ENCODE measurements at places on chromosomes 3 and 15.

DNA sequence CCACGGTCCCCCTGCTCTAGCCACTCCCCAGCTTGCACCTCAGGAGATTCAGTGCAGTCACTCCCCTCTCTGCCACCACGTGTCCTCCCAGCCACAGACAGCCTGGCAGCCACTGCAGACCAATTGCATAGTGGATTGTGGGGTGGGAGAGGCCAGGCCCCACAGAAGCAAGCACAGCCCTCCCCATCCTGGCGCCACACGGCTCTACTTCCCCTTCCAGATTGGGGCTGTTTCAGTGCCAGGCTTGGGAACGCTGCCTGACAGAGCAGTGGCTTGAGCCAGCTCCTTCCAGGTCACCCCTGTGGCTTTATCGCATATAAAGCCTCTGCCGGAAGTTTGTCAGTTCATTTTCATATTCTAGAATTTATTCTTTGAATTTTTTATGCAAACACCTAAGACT, 90.7 kb downstream of the TMEM266 start:
- DNase-seq: no peak

DNA sequence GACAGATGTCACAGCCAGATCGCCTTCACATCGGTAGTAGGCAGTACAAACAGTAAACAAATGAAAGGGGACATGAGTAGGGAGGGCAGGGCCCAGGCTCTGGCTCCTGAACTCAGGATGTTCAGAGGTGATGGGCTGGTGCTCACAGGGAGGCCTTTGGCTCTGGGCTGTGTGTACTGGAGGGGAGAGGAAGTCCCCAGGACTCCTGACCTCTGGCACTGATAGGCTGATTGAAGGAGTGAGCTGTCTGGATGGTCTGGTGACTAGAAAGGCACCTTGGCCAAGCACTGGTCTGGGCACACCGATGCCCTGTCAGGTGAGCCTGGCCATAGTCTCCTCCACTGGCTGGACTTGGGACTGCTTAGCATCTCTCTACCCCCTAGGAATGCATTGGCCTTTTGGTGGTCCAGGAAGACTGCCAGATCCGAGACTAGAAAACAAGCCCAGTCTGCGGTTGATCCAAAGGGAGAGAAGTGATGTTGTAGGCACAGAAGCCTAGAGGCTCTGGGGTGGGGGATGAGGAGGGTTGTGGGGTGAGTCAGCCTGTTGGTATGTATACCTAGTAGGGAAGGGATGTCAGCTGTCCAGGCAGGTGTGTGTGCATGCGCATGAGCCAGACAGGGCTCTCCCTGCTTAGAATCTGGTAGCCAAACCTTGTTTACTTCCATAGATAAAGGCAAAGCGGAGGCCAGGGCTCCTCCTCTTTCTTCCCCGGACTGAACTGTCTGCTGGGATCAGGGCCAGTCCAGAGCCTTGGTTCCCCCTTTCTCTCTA, 1.9 kb downstream of the SPINT1 start:
- no peak for DNase-seq

- DNase-seq: no peak
Observed at GRCh38 chr15:101539492-101539891, 50.0 kb upstream of the PCSK6 start.

GRCh38 chr15:28956491-28956890, 70.7 kb downstream of the APBA2 start:
- no peak for DNase-seq

DNA sequence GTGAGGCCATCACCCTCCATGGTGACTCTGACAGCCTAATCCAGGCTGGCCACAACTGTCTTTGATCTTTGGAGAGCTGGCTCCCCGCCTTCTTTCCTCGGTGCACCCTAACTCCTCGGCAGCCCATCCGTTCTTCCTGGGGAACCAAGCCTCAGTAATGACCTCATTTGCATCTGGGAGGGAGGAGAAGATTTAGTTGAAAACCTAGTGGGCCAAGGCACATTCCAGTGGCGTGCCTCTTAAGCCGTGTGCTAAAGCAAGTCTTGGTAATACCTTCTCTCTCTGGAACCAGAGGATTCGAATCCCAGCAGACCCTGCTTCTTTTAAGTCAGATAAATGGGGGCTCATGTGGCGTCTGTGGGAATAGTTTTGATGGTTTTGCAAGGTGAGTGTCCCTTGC, 233.1 kb downstream of the EBLN2 start:
- no peak for DNase-seq

DNA sequence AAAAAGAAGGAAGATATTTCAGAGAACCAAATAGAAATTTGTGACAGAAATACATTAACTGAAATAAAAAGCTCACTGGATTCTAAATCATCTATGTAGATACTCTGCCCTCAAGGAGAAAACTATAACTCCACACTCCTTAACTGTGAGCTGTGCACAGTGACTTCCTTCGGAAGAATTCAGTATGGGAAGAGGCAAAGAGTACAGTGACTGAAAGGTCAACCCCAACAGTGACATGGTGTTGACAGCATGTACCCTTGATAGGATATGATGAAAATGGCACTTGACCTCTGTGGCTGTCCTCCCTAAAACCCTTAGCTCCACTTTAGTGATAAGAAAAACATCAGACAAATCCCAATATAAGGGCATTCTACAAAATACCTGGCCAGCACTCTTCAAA, 165.5 kb downstream of the ATP10A start:
- no peak for DNase-seq

DNA sequence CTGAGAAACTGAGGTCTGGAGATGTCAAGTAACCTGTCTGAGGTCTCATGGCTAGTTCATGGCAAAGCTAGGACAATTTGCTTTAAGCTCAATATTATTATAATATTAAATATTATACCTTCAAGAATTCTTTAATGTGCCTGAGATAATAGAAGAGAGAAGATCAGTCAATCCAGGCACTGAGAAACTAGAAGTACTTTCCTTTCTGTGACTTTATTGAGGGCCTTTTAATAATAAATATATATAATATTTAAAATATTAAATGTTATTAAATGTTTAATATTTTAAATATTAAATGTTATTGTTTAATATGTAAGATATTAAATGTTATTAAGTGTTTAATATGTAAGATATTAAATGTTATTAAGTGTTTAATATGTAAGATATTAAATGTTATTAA, 144.3 kb upstream of the DNAJC19 start:
- DNase-seq: no peak

- no peak for DNase-seq
Observed at GRCh38 chr3:55719006-55719405, 231.9 kb upstream of the WNT5A start.

GRCh38 chr3:107523539-107524325, 970 bp downstream of the BBX start:
- peak; percentile 31 for DNase-seq

DNA sequence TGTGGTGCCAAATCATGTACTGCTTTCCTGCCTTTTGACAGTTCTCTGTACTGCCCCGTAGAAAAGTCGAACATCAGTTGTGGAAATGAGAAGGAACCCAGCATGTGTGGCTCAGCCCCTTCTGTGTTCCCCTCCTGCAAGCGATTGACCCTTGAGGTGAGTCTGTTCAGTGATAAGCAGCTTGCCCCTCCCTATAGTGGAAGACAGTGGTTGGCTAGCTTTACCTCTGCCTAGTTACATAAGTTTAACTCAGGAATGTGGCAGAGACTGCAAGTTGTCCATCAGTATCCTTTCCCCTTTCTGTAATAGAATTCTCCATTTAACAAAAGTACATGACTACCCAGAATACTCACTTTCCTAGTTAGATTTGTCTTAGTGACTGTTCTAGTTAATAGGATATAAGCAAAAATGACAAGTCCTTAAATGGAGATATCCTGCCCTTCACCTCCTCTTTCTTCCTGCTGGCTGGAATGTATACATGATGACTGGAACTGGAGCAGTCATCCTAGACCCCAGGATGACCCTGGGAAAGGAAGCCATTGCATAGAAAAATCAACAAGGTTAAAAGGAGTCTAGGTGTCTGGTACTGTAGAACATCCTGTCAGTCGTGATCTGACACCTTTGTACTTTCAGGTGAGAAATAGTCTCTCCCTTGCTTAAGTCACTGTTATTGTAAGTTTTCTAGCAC, 10.6 kb downstream of the SETMAR start:
- peak; percentile 28 for DNase-seq

DNA sequence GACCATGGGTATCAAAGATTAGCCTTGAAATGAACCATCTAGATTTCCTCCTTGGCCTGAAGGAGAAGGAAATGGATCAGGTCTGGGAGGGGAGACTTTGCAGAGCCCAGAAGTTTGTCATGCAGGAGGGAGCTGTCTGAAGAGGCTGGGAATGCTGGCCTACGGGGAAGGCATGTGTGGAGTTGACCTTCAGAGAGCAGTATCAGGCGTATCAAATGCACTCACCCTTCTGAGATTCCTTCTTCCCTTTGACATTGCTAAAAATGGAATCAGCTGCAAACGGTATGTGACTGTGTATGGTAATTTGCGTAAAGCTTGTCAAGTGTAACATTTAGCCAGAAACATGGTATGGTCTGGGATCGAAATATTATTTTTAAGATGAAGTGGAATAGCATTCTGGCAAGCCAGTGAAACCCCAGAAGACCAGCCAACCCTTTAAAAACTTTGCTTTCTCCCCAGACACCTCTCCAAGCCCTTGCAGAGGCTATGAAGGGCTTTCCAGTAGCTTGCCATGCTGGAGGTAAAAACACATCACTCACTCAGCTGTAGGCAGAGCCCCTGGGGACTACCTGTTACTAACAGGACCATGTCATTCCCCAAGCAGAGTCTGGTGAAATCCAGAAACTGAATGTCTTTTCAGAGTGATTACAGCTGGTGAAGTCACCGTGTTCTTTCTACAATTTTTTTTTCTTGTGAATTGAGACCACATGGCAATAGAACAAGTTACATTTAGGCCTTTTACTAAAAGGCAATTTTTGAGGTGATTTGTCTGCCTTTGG, 174.7 kb upstream of the SLC24A5 start:
- no peak for DNase-seq

DNA sequence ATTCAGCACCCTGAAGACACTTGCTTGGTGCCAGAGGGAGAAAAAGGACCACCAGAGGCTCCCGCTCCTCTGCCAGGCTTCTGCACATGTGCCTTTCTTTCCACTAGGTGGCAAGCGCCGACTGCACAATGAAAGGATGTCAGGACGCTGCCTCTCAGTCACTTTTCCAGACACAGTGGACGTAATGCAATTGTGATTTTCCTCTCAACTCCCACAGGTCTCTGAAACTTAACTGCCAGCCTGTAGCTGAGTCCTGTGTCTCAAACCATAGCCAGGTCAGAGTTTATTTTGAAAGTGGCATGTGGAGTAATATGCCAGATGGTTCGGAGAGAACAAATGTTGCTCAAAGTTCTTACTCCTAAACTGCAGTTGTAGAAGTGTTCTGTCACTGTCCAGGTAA, 162.9 kb downstream of the ITPR1 start:
- DNase-seq: peak; percentile 80

DNA sequence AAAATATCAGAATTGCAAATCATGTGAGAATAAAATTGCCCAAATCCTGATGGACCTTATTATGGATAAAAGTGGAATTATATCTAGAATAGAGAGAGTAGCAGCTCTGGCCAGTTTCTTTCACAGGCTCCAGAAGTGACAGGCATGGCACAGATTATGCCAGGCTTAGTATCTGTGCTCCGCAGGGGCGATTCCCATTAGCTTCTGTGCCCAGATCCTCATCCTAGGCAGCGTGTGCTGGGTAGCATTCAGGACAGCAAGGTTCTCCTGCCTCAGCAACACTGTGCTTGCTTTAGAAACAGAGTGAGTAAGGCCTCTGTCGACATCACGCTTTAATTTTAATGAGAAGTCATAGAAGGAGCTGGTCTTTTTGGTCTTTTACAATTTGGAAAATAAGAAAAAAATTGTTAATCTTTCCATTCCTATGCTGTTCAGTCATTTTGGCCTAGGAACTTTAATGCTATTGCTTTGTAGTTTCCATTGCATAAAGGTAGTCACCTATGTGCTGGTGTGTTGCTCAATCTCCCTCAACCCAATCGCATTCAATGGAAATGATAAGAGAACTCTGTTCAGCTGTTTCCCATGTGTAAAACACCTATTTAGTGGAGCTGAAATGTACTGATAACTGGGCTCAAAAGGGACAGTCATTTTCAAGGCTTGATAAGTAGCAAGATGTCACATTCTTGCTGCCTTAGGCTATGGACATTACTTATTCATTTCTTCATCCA, 770.1 kb downstream of the AGBL1 start:
- DNase-seq: no peak
